ENCODE measurements at places on chromosomes 1 and 21. TPM values are rescaled to one million over a fixed set of nuclear protein-coding genes. Genes with fewer than 3 reads are reported as not detected.

TTC24 gene
- not detected for total RNA-seq

IL6R gene
- total RNA-seq, result 44.7 TPM

KCTD3 gene
- 44.0 TPM for total RNA-seq

FNDC7 gene
- total RNA-seq, result not detected

ADAMTSL4 gene
- 20.0 TPM for total RNA-seq

C1orf116 gene
- total RNA-seq, result not detected

SPRR1B gene
- not detected for total RNA-seq

LRRC39 gene
- total RNA-seq, result 0.34 TPM

CGN gene
- 18.6 TPM for total RNA-seq

- no peak for DNase-seq
These were observed 20.8 kb upstream of the CD5L start for GRCh38 chr1:157862114-157863070.

DNA sequence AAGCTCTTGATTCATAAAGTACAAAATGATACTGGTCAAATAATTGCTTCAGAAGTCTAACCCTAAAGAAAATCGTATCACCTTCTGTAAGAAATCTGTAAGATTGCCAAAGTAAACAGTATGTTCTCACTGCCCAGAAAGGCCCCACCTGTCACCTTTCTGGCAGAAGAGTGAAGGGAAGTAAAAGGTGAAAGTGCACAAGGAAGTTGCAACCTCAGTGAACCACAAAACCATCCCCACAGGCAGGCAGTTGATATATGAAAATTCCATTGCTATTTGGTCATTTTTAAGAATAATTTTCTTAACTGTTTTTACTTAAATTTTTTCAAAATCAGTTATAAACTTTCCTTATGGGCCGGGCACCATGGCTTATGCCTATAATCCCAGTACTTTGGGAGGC is 48.5 kb upstream of the FBXO28 start:
- DNase-seq, result no peak

- peak; percentile 4 for DNase-seq
These were observed 1.2 kb downstream of the KRTAP10-4 start for GRCh38 chr21:44574457-44575306.

DNA sequence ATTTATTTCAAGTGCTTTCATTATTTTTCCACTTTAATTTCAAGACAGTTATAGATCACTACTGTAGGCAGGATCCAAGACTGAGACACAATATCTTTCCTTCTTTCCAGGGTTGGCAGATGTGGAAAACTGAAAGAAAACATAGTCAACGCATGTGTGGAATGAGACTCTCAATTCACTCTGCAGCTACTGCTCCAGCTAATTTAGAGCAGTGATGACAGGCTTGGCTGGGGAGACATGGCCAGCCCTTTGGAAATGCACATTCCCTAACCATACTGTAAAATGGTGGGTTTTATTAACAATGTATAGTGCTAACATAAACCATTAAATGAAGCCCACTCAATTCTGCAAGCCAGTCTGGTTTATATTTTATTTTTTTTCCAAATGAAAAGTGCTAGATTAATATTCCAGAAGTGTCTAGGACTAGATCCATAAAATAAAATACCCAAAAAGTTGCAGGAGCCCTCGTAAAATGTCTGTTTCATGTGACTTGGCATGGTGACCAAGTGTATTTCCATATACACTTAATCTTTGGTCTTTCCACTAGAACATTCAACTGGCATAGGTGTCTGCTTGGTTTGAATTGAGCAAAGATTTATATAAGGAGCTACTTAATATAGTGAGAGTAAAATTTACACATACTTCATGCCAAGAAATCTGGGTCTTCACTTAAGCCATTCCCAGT is 32.9 kb downstream of the COL11A1 start:
- DNase-seq, result peak; percentile 16

DNA sequence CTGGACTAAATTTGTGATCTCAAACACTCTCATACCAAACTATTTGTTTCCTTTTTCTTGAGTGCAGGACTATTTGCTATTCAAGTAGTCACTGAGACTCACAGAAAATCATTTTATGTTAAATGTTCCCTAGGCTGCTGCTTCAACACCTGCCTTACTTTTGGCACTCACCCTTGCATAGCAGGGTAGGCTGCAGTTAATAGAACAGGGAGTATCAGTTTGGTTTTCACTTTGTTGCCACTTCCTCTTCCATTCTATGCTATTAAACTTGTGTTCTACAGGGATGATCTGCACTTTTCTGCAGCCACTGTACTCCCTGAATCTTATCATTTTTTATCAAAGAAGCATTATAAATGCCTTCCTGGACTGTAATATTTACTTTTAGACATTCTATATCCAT is 148.7 kb upstream of the PRMT6 start:
- no peak for DNase-seq

- no peak for DNase-seq
These were observed 128.8 kb downstream of the ADSS2 start for GRCh38 chr1:244322791-244323521.

DNA sequence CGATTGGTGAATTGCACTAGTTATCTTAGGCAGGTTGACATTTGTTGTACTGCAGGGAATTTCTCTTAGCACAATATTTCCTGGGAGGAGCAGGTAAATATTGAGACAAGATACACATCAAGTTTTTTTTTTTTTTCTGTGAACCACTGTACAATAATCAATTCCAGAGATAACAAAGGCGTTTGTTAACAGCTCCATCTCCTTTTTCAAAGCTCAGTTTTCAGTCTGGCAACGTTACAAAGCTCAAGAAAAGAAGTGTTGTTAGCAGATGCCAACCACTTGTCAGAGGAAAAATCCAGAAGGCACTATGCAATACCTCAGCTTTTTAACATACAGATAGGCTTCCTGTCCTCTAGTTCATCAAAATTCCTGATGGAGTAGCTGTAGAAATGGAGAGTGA is 40.9 kb upstream of the DAB1 start:
- no peak for DNase-seq

GRCh38 chr21:20646431-20647165 is 351.6 kb upstream of the NCAM2 start:
- no peak for DNase-seq

- no peak for DNase-seq
These were observed 26.4 kb upstream of the VPS13D start for GRCh38 chr1:12203216-12204007.

DNA sequence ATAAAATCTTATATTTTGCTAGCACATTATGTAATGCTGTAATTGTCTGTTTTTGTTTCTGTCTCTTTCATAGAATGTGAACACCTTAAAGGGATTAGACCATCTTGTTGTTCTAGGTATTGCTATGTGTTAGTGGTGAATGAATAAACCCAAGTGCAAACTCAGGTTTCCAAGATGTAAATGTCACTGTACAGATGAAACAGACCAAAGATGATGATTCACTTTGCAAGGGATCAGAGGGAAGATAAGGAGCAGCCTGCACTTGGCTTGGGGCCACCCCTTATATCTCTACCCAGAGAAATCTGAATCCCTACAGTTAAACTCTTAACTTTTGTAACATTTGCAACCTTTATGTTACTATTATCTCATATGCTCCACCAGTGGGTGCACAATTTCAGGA is 25.4 kb downstream of the UROD start:
- DNase-seq, result no peak

GRCh38 chr1:15345705-15346345 is 63.9 kb upstream of the EFHD2 start:
- no peak for DNase-seq

DNA sequence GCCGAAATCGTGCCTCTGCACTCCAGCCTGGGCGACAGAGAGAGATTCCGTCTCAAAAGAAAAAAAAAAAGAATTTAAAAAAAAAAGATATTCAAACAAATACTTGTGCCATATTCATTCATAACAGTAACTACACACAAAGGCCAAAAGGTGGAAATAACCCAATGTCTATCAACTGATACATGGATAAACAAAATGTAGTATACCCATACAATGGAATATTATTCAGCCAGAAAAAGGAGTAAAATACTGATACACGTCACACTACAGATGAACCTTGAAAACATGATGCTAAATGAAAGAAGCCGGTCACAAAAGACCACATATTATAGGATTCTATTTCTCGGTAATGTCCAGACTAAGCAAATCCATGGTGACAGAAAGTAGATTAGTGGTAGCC is 109.4 kb upstream of the SOD1 start:
- no peak for DNase-seq

DNA sequence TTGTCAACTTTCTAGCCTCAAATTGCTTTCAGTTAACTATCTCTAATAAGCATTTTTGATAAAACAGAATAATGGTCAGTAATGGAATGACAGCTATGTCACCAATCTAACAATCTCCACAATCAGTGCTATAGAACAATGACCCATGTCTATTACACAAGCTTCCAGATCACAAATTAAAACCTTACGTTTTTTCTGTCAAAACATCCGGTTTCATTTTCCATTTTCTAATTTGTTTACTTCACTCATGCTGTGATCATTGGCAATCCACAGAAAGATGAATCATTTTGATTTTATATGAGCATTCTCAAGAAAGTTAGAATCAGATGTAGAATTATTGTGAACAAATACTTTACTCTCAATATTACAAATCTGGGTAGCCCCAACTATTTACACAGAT is 80.3 kb downstream of the KCNT2 start:
- no peak for DNase-seq

DNA sequence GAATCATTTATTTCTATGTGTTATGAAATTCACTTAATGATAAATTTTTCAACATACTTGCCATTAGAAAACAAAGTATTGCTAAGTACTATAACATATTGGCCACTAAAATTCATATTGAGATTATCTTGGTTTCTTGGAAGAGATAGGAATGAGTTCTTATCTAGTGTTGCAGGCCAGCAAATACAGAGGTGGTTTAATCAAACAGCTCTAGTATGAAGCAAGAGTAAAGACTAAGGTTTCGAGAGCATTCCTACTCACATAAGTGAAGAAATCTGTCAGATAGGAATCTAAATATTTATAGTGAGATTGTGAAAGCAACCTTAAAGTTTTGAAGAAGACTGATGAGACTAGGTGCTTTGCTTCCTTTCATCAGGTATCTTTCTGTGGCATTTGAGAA is 37.9 kb upstream of the FOXE3 start:
- DNase-seq, result no peak

DNA sequence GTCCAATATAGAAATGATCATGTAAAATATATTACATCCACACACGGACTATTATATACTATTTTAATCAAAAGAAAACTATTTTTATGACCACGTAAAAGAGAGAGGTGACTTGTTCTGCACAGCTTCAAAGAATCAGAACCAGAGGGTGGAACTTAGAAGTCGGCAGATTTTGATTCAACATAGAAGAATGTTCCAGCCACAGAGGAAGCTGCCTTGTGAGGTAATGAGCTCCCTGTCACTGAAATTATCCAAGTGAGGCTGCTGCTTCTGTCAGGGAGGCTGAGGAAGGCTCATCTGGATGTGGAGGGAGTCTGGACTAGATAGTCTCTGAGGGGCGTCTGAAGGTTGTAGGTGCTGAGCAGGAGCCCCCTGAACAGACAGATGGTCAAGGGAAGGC is 2.7 kb downstream of the PLEKHA6 start:
- DNase-seq, result peak; percentile 15

DNA sequence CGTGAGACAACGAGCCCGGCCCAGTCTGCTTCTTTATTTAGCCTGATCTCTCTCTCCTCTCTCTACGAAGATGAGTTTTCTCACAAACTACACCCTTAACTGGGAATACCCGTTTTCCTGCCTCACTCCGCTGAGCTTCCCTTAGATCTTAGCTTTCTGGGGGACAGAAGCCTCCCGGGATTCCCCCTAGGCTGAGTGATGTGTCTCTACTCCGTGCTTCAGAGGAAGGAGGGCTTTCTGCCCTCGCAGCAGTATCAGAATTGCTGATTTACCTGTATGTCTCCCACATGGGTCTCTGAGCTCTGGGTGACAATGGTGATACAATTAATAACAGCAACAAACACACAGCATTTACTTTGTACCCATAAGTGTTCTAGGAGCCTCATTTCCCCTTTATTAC is 1.0 kb downstream of the ZBTB17 start:
- no peak for DNase-seq

GRCh38 chr1:48681476-48682305 is 95.0 kb downstream of the BEND5 start:
- no peak for DNase-seq

DNA sequence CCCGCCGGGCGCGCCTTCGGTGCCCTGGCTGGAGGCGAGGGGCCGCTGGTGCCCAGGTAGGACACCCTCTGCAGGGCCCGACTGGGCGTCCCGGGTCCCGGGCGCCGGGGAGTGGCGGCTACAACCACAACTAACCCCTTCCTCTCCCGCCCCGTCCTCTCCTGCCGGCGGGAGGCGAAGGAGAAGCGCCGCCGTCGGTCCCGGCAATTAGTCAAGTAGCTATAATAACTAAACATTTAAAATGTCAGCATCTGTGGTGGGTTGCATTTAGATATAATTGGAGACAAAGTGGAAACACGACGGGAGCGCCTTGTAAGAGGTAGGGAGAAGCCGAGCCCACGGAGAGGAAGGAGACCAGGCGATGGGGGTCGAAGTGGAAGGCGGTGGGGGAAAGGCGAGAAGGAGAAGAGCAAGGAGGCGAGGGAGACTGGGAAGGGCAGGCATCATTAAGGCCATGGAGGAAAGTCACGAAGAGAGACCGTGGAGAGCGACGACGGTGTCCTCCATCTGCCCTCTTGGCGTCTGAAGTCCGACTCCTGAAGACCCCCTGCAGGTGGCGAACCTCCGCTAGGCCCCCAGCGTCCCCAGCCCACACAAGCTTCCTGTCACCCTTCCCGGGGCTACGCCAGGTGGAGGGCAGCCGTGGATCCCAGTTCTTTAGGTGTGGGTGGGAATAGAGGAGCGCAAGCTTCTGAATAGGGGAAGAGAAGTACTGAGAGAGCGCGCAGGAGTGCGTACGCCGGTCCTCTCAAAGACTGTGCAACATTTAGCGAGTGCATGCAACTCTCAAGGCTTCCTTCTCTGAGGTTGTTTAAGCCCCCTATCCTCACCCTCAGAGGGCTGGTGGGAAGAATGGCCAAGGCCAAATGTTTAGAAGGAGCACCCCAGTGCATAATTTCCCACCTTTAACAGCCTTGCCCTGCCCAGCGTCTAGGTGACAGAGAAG is 1.6 kb downstream of the CNIH3 start:
- DNase-seq, result no peak

- DNase-seq, result no peak
These were observed 104.4 kb downstream of the PIK3R3 start for GRCh38 chr1:46027788-46028573.

- no peak for DNase-seq
These were observed 68.3 kb upstream of the ST6GALNAC3 start for GRCh38 chr1:76006234-76006633.

DNA sequence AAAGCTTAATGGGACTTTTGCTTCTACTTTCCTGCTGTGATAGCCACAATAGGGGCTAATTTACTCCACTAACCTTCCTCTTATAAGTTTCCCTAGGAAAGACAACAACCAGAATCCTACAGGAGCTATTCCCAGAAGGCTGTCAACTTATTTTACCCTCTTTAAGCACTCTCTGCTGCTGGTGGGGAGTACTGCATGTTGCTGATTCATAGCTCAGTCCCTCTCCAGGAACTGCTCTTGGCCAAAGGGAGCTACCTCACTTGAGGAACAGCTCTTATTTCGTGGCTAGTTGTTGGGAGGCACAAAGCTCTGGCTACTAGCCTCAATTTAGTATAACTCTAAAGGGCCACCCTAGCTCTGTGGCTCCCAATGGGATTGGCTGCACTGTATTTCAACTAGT is 37.2 kb downstream of the ADSS2 start:
- no peak for DNase-seq
